ENCODE measurements at places on chromosomes 5 and 9.

DNA sequence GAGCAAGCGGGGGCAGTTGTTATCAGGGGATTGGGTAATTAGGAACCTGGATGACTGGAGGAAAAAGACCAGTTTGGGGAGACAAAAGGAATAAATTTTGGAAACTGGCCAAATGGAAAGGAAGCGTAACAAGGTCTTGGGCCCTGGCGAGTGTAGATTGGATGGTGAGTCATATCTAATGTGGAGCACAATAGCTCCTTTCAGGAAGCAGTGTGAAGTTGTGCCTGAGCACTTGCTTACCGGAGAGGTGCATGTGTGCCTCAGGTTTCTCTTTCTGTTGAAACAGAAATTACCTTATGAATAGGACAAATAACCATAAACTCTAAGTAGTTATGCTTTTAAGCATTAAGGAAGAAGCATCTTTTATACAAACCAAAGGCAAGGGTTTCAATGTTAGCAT, 176.4 kb downstream of the KIF4B start:
- DNase-seq = no peak

DNA sequence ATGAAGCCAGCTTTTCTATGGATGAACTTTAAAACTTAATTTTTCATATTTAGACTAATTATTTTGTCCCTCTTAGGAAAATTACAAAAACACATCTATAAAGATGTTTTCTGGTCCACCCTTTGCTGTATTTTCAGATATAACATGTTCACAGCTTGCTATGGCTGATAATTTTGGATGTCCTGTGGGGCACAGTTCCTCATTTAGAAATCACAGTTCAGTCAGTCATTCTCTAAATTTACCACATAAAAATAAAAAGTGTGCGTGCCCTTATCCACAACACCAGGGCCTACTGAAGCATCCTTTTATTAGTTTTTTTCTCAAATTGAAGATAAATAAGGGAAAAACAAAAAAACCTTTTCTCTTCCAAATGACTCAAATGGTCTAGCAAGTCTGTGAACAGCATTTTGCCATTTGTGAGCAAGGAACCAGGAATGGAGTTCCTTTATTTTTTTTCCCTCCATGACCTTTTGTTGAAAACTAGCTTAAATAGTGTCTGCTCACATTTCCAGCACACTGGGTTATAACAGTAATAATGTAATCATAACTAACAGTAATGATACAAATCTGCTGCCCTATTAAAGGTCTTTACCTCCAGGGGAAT, 87.1 kb downstream of the CEMIP2 start:
- DNase-seq = no peak

DNA sequence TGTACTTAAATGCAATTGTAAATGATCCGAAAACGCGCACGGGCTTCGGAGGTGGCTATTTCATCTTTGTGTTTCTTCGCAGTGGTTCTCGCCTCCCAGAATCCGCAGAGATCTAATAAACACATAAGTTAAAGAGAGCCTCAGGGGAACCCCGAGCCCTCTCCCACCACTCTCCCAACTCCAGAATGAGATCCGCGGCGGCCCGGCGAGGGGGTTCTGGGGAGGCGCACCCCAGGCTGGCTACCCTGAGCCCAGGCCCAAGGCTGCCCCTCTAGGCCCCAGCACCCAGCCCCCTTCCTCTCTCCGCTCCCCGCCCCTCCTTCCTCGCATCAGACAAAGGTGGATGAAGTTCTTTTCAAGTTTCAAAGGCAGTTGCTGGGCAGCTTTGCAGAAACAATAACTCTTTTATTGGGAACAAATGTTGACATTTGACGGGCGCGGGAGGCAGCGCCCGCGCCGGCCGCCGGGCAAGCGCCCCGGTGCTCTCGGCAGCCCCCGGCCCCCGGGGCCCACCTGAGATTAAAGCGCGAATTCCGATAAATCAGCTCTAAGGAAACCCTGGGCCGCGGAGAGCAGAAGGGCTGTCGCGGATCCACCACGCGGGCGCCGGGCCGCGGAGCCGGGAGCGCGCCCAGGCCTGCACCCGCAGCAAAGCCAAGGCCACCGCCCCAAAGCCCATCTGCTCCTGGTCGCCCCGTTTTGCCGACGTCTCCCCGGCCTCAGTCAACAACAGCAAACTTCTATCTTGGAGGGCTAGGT, 8.4 kb downstream of the IRX2 start:
- no peak for DNase-seq

DNA sequence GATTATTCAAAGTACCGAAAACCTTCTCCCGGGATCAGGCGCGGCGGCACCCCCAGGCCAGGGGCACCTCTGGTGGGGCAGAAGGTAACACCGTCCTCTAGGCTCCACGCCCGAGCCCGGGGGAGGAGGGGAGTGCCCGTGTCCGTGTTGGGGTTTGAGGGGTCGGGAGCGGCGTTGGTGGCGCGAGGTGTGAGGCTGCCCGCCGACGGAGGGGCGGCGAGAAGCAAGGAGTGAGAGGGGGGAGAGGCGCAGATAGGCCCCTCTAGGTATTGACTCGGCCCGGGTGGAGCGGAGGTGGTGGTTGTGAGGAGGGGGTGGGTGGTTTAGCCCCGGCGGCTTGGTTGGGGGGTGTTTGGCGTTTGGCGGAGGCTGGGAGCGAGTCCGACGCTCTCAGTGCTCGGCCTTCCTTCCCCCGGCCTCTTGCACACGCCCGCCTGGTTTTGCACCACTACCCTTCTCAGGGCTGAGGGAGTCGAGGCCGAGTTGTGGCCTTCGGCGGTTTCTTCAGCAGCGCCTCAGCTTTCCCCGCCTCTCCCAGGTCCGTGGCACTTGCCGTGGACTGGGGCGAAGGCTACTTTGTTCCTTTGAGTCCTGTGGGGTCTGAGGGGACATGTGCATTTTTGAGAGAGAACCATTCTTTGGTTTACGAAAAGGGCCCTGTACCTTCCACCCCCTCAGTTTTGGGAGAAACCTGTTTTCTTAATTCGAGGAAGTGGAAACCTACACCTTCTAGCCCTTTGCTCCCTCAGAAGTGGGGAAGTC, 450 bp downstream of the GPBP1 start:
- no peak for DNase-seq

DNA sequence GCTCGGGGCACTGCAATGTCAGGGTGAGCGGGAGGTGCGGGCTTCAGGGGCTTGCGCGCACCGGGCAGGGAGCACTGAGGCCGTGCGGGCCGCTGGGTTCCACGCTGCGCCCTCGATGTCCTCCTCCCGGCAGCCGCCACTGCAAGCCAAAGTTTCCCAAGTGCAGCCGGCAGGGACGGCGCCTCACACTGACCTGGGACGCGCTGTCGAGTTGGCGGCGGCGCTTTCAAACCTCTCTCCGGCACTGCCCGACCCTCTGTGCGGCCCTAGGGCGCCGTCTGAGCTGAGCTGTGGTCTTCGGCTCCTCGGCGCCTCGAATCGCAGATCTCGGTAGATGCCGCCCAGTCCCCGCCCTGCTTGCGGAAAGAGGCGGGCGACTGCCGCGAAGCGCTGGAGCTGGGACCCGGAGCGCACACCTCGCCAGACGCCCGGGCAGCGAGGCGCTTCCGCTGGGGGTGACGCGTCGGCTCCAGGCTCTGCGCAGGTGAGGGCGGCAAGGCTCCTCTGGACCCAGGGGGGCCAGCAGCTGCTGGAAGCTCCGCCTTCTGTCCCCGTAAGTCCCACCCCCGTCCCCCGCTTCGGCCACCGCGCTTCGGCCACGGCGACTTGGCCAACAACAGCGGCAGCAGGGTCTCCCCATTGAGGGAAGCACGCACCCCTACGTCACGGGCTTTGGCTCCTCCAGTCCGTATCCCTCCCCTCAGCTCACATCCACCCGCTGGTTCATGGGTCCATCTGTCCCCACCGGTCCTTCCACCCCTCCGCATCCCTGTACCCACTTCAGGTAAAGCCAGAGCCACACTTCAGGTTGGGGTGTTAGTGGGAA, at the start of gene ANKRD34B:
Gene ANKRD34B, minus strand, starts transcription at position 320 of the 826 bp plus-strand sequence. CDS start 10,261 bp downstream, outside the sequence.
- DNase-seq = no peak

GRCh38 chr5:178469011-178469974, 120.9 kb downstream of the COL23A1 start:
- no peak for DNase-seq

DNA sequence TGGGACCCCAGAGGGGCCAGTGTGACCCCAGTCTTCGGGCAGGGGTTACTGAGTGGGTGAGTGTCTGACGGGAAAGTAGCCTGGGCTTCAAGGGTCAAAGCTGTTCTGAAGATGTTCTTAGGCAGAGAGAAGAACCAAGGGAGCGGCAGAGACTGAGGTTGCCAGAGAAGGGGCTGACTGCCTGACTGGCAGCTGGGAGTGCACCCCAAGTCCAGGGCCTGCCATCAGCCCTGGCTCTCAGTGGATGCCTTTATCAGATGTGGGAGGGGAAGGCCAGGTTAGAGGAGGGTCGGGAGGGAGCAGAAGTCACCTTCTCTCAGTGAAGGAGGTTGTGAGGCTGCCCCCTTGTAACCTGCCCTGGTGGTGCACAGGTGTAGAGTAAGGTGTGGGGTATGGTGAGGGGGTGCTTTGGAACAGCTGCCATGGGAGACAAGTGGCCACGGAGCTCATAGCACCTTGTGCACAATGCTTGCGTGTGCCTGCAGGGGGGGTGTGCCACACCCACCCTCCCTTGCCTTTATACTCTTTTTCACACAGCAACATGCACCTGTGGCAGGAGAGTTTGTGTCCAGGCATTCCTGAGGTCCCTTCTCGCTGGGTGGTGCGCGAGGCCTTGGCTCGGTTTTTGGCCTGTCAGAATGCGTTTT, 18.9 kb downstream of the RALGPS1 start:
- no peak for DNase-seq

DNA sequence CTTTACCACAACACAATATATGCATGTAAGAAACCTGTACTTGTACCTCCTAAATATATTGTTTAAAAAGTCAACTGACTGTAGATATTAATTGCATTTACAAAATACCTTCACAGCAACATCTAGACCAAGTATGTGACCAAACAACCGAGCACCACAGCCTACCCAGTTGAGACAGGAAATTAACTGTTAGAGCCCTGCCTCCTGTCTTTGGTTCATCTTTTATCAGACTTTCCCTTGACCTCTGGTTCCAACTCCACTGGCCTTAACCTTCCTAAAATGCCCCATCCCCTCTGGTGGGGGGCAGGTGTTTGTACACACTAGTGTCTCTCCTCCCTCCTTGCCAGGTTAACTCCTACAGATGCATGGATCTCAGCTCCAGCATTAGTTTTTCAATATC, 155.0 kb upstream of the PANK3 start:
- DNase-seq = no peak

- DNase-seq = no peak
These were observed 168.1 kb upstream of the DMRT1 start for GRCh38 chr9:673264-673965.

DNA sequence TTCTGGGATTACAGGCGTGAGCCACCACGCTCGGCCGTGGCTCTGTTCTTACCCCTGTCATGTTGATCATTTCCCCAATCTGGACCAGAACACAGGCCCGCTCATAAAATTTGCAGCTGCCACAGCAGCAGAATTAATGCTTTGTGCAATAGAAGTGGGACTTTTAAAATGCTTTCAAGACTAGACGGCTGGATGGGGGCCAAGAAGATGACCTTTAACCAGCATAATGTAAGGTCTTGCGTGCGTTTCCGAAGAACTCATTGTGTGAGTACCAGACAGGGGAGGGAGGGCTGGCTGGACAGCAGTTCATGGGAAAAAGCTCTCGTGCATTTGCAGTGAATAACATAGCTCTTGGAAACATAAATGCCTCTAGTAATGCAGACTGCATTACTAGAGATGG, 3.5 kb upstream of the WDR38 start:
- DNase-seq = no peak

- no peak for DNase-seq
These were observed 104.7 kb downstream of the GPR21 start for GRCh38 chr9:123138163-123138562.

- no peak for DNase-seq
These were observed 105.5 kb upstream of the ZNF462 start for GRCh38 chr9:106757514-106757913.

DNA sequence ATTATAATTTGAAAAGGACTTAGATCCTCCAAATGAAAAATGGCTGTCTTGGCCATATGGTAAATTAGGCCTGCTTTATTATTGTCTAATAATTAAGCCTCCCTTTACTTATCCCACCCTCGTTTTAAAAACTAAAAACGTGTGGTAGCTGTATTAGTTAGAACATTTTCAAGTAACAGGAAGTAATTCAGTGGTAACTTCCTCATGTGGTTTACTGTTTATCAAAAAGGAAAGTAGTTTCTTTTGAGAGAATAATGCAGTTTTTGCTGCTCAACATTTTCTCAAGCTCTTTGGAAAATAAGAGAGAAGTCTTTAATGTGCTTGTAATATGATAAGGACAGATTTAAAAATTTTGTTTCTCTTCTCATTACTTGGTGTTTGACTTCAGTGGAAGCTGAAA, 26.0 kb downstream of the ZCCHC7 start:
- no peak for DNase-seq

- no peak for DNase-seq
These were observed 166.4 kb upstream of the SPRY4 start for GRCh38 chr5:142491270-142491669.

DNA sequence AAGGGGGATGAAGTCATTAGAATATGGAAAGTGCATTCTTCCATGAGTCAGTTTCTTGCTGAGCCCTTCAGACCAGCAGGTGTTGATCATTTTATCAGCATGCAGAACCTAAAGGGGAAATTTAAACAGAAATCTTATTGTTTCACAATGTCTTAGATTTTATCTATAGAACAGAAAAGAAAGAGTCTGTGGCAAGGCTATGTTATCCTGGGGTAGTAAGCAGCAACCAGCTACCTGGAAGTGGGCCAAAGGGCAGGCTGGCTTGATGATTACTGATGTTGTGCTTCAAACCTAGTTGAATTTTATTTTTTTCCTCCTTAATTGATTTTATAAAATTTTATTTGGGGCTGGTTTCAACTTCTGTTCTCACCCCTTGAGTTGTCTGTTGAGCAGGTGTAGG, 101.5 kb downstream of the LRRC70 start:
- DNase-seq = no peak

- DNase-seq = no peak
These were observed 258.7 kb upstream of the CLINT1 start for GRCh38 chr5:158117467-158118160.

GRCh38 chr5:146103594-146103993, 1.8 kb downstream of the PLAC8L1 start:
- DNase-seq = no peak

DNA sequence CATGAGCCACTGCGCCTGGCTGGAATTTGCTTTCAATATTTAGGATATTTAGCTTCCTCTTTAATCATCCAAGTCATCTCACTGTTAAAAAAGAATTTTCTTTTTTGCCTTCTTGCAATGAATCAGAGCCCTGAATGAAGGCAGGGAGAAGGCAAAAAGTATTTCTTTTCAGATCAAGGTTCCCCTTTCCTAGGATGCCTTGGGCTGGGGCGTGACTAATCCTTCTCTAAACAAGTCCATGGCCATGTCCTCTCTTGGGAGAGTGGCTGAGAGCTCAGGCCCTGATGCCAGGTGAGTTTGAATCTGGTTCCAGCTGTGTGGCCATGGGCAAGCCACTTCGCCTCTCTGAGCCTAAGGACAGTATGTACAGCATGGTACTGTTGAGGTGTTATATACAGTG, 84.8 kb upstream of the NEURL1B start:
- DNase-seq = no peak

DNA sequence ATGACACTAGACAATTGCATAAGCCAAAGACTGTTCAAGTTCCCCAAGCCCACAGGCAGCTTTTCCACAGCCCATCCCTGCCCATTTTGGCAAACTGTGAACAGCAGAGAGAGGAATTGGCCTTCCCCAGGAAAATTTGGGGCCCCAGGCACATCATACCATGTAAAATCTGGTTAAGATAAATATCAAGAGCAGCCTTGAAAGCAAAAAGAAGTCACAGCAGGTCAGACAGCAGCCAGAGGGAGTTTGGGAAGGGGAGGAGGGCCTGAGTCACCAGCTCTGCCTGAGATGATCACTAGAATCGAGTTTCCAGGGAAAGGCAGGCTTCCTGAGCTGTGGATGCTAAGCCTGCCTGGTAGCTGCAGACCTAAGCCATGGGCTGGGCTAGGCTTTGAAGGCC, 179.2 kb downstream of the RFK start:
- DNase-seq = no peak

GRCh38 chr9:36078051-36078450, 41.3 kb downstream of the RECK start:
- DNase-seq = no peak

Measured in retinal pigment epithelial cell (primary cell).